Right cardiac atrium (tissue), 5 donors: ENCODE measurements at places on chromosomes 2 and 18.

- no peak for DNase-seq
Observed at GRCh38 chr2:210337159-210337558, 22.2 kb upstream of the MYL1 start.

- DNase-seq = no peak
Observed at GRCh38 chr2:230885463-230886130, 20.9 kb downstream of the ITM2C start.

- DNase-seq = no peak
Observed at GRCh38 chr18:66346833-66347588, 256.9 kb downstream of the CDH19 start.

- no peak for DNase-seq
Observed at GRCh38 chr2:223586261-223586660, 15.9 kb downstream of the SCG2 start.

DNA sequence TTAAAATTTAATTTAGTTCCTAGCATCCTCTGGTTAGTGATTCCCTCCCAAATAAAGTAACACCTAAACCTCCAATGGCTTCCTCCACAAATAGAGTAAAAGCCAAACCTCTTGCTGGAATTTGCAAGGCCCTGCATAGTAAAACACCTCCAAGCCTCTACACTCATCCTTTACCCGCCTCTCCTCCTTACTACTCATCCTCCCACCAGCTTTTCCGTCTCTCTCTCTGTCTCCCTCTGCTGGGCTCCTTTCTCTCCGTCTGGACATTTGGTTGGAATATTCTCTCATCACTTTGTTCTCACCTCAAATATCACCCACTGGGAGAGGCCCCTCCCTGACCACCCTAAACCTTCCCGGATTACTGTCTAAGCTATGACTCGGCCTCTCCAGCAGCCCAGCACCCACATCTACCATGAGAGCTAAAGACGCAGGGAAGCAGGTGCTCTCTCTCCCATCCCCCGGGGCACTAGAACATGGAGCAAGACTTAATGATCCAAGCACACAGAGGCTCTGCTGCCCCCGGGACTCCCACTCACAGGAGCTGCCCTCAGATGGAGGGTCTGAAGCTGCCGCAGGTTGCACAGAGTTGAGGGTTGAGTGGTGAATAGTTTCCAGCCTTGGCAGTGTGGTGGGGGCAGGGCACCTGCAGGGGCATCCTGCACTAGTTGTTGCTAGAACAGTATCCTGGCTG is 167.2 kb downstream of the FBXO15 start:
- DNase-seq = no peak

- no peak for DNase-seq
Observed at GRCh38 chr2:165886487-165887146, 67.0 kb downstream of the TTC21B start.

DNA sequence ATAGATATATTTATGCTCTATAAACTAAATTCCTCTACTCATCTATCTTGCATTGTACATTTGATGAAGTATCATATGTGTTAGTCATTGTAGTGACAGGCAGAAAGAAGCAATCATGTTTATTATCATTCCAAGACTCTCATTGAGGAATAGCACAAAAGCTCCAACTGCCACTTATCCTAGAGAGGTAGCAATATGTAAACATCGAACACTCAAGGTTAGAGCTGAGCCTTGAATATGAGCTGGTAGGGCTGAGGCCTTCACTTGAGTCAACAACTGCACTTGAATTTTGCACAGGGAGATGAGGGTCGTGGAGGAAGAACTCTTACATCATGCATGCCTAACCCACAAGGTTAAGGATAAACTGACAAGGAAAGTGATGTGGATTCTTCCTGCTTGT is 900.9 kb downstream of the CPS1 start:
- no peak for DNase-seq
